ENCODE measurements at places on chromosomes 5 and 9.

GRCh38 chr5:109844695-109845094 is 155.0 kb downstream of the MAN2A1 start:
- no peak for DNase-seq

DNA sequence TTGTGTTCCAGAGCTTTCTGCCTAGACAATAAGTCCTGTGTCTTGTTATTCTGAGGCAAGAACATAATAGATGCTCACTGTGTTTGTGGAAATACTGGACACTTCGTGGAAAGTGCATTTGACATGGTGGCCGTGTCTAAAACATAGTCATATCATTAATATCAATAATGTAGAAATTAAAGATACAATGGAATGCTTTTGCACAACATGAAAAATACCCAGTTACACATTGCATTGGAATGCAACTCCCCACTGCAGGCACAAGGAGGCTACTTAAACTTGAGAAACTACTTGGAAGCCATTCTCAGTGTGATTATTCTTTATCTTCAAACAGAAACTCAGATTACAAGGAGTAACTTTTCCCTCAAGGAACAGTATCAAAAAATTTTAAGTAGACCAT is 145.3 kb upstream of the ZNF462 start:
- DNase-seq = no peak

GRCh38 chr5:104096451-104096850 is 533.9 kb upstream of the NUDT12 start:
- no peak for DNase-seq

DNA sequence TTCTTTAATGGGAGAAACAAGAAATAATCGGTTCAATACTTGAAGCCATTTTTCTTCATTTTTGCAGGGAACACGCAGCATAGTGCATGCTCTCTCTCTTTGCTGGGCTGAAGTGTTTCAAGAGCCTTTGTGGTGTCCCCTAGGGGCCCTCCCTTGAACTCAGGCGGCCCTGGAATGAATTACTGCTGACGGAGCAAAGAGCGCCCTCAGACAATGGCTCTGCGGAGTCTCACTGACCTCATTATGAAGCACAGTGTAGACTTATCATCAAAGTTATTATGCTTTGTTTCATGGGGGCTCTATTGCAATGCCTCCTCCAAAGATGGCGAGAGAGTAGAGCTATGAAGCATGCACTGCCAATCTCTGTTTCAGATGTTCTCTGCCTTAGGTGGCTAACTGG is 64.8 kb upstream of the ADCY2 start:
- no peak for DNase-seq

DNA sequence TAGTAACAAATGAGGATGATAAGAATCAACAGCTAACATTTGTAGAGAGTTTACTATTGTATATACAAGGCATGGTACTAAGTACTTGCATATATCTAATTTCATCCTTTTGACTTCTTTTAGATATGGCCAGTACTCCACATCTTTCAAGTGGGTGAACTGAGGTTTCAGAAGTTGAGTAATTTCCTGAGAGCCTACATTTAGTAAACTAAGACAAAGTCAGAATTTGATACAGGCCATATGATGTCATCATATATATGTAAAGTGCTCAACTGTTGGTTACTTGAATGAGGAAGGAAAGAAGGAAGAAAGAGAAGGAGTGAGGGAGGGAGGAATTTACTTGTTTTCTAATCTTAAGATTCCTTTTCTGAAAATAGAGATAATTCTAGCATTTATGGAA is 52.8 kb downstream of the GRIA1 start:
- DNase-seq = no peak
